NCI-H526 treated with DMSO at 0.1 percent for 48 hours (cell line): ENCODE measurements at places on chromosomes 1 and 21.

DNA sequence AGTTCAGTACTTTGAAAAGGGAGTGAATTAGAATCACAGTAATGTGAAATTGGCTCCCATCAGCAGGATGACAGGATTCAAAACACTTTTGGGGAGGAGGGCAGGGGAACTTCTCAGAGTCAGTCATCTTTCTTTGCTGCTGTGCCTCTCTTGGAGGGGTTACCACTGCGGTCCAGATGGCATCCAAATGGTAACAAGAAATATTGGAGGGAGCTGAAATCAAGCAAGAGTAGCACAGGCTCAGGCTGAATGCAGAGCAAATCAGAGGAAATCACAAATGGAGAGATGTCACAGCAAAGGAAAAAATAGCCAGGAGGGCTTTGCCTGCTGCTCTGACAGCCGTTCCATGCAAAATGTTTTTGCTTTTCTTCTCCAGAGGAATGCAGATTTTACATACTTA is 75.0 kb upstream of the C8B start:
- no peak for DNase-seq

GRCh38 chr1:172252321-172252720 is 168.2 kb upstream of the C1orf105 start:
- DNase-seq, result no peak

- DNase-seq, result no peak
These were observed 253.5 kb downstream of the AKT3 start for GRCh38 chr1:243596431-243597062.

GRCh38 chr1:96730574-96731298 is 9.2 kb downstream of the PTBP2 start:
- no peak for DNase-seq

DNA sequence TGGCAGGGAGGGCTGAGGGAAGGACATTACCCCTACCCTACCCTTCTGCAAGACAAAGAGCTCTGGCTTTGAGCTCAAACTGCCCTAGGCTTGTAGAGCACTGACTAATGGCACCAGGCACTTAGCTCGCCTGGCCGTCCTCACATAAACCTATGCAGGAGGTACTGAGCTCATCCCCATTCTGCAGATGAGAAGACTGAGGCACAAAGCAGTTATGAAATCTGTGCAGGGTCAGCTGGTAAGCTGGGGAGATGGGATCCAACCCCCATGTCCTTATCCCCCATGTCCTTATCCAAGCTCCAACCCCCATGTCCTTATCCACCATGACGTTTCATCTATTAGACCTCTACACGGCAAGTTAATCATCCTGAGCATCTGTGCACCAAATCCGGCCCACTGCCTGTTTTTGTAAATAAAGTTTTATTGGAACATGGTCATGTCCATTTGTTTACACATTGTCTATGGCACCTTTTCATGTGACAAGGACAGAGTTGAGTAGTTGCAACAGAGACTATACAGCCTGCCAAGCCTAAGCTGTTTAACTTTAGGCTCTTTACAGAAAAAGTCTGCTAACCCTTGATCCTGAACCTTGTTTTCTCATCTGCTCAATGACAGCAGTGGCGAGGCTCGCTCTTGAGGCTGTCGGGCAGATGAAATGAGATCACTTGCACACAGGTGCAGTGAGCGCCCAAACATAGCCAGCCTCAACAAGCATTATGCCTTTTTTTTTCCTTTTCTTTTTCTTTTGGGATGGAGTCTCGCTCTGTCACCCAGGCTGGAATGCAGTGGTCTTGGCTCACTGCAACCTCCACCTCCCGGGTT is 86.8 kb downstream of the FBXO2 start:
- no peak for DNase-seq

GRCh38 chr1:37633938-37634243 is 801 bp downstream of the RSPO1 start:
- DNase-seq, result no peak

- DNase-seq, result no peak
These were observed 44.2 kb downstream of the DISC1 start for GRCh38 chr1:231670755-231671154.

GRCh38 chr21:43864962-43865539 is at the start of gene AGPAT3:
TSS of gene AGPAT3 (plus strand) at chr21:43865223. CDS start at chr21:43959682, 94,459 bp downstream.
- DNase-seq, result no peak

DNA sequence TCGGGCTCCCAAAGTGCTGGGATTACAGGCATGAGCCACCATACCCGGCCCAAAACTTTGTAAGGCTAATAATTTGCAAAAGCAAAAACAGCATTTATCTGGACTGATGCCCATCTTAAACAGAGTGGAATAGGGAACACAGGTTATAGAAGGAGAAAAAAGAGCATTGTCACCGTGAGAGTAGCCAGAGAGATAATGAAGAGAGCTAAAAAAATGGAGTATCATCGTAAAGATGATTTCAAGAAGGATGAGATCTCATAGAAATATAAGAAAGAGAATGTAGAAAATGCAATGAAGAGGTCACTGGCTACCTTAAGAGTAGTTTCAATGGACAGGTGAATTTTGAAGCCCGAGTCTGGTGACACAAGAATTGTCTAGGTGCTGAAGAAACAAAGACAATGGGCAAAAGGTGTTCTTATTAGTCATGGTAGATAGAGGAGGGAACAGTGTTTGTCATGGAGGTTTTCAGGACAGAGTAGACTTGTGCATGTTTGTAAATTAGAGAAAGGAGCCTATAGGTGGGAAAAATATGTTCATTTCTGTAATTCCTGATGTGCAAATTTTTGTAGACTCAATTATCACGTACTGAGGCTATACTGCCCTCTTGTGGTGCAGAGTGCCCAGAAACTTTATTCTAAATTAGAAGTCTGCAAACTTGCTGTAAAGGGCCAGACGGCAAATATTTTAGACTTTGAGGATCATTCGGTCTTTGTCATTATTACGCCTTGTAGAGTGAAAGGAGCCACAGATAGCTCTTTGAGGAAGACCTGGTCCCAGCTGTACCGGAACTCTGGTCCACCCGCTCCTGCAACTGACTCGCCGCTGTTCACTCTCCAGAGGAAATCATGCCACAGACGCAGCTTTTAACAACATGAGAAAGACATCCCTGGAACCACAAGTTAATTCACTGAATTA is 8.1 kb upstream of the TMEM183A start:
- peak; percentile 6 for DNase-seq

GRCh38 chr1:71640116-71640515 is 559.3 kb upstream of the ZRANB2 start:
- no peak for DNase-seq

GRCh38 chr1:156692925-156693847 is 12.2 kb downstream of the CRABP2 start:
- DNase-seq, result peak; percentile 82
